Amniotic epithelial cell (primary cell): ENCODE measurements at places on chromosomes 1 and 21.

- DNase-seq = no peak
Observed at GRCh38 chr1:62712336-62713243, 24.4 kb upstream of the DOCK7 start.

GRCh38 chr1:70934194-70934961 is 113.2 kb downstream of the PTGER3 start:
- no peak for DNase-seq

GRCh38 chr1:206419783-206420182 is 50.5 kb upstream of the IKBKE start:
- peak; percentile 5 for DNase-seq

GRCh38 chr1:222706815-222707214 is 5.5 kb downstream of the AIDA start:
- no peak for DNase-seq
